ENCODE measurements at places on chromosomes 2 and 18. TPM values are rescaled to one million over a fixed set of nuclear protein-coding genes. Genes with fewer than 3 reads are reported as not detected.

DNA sequence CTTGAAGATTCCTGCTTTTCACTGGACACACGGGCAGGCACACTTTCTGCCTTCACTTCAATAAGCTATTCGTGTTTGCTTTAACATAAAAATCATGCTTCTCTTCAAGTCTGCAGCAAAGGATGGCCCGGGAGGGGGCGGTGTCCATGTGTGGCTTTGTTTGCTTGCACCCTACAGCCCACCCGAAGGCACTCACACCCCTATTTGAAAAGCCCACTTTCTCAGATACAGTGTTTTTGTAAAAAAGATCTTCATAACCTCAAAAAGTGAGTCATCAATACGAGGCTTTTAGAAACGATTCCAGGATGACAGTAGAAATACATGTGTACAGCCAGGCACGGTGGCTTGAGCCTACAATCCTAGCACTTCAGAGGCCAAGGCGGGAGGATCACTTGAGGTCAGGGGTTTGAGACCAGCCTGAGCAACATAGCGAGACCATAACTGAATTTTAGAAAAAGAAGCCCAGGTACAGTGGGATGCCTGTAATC lies 36.5 kb upstream of the HPCAL1 start:
- no peak overlapping the region for H3K27ac ChIP-seq
- no peak overlapping the region for H3K4me3 ChIP-seq
- H3K36me3 ChIP-seq: no peaks in the 10 kb centered on the region
- no peak for DNase-seq
- H3K4me1 ChIP-seq: peaks cover 4% of the 10 kb centered on the region

DNA sequence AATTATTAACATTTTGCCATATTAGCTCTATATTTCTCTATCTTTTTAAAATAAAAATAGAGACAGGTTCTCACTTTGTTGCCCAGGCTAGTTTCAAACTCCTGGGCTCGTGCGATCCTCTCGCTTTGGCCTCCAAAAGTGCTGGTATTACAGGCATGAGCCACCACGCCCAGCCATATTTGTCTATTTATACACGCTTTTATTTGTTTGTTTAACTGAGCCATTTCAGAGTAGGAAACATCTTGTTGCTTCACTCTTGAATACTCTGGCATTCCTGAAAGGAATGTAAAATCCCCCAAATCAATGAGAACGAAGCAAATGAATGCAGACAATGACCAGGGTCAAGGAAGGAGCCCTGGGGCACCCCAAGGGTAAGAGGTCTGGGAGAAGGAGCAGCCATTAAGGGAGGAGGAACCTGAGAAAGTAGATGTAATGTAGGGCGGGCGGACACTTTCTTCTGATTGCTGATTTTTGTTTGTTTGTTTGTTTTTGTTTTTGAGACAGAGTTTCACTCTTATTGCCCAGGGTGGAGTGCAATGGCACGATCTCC lies 31.7 kb upstream of the RAB1A start:
- H3K27ac ChIP-seq: no peak overlapping the region
- H3K4me1 ChIP-seq: peaks cover 14% of the 10 kb centered on the region
- no peaks in the 10 kb centered on the region for H3K36me3 ChIP-seq
- DNase-seq: no peak

DNA sequence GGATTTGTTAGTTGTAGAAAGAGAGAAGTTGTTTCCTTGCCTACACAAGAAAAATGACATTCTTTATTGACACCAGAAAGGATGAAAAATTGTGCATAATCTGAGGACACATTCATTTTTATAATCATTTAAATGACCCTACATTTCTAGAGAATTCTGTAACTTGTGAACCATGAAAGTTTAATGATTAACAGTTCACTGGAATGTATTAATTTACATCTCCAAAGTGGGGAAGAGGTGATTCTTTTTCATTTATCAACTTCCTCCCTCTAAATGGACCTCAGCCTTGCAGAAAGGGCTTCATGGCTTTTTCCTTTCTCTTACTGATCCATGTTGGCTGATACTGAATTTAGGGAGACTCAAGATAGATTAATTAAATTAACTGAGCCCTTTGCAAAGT lies 565.2 kb upstream of the LINC00305 start:
- H3K27me3 ChIP-seq: no peaks in the 10 kb centered on the region
- no peak overlapping the region for H3K4me3 ChIP-seq
- H3K27ac ChIP-seq: no peak overlapping the region
- H3K36me3 ChIP-seq: no peaks in the 10 kb centered on the region
- no peak for DNase-seq

TMEM127 gene
- total RNA-seq: 31.6 TPM

MBD1 gene
- total RNA-seq: 91.7 TPM

HOXD10 gene
- total RNA-seq: not detected

Data from activated CD4-positive, alpha-beta T cell treated with anti-CD3 and anti-CD28 coated beads, Interleukin-2, amount 10 ng/mL, durations not matched to agents 24 days and 14 days (primary cell).